ENCODE measurements at places on chromosomes 3 and 15.
A peak's percentile ranks its signal among the peaks of the same experiment; 100 is the strongest.

- no peak for DNase-seq
Observed at GRCh38 chr3:68483601-68484000, 448.7 kb downstream of the TAFA4 start.

- DNase-seq: no peak
Observed at GRCh38 chr3:191802671-191803070, 341.7 kb downstream of the PYDC2 start.

- no peak for DNase-seq
Observed at GRCh38 chr3:195255571-195256501, 15.1 kb downstream of the XXYLT1 start.

DNA sequence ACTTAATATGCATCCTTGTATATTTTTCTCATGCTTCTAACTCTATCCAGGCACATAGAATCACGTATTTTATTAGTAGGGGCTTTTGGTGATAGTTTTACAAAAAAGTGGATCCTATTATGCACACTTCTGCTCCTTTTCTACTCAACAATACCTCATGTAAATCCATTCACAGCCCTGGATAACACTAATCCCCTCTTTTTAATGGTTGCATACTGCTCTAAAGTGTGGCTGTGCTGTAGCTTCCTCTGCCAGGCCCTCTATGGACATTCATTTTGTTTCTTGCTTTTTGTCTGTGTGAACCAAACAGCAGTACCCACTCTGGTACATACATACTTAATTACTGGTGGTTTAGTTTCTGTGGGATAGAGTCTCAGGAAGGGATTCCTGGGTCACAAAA, 51.3 kb upstream of the SCAANT1 start:
- no peak for DNase-seq

- DNase-seq: no peak
Observed at GRCh38 chr15:49248291-49248690, 78.2 kb downstream of the GALK2 start.

GRCh38 chr3:139074565-139075115, 29.9 kb upstream of the PRR23C start:
- DNase-seq: no peak

GRCh38 chr3:141108039-141108438, 56.9 kb downstream of the SPSB4 start:
- DNase-seq: no peak

- DNase-seq: no peak
Observed at GRCh38 chr15:43735416-43735815, 10.8 kb upstream of the PDIA3 start.

DNA sequence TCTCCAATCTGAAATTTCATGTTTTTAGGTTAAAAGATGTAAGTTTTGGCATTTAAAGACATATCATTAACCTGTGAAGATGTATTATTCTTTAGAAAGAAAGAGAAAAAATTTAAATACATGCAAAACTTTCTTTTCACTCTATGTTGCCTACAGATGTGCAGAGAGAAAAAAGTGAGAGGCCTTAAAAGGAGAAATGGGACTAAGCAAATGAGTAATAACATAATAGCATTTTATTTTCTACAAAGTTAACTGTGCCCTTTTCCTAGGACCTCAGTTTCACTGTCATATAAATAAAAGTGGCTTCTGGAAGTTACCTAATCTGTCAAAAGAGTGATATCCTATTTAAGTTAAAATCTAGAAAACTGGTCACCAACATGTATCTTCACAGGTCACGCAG, 16.1 kb downstream of the DAZL start:
- DNase-seq: no peak

- DNase-seq: no peak
Observed at GRCh38 chr3:43758592-43759225, 68.0 kb downstream of the ABHD5 start.

DNA sequence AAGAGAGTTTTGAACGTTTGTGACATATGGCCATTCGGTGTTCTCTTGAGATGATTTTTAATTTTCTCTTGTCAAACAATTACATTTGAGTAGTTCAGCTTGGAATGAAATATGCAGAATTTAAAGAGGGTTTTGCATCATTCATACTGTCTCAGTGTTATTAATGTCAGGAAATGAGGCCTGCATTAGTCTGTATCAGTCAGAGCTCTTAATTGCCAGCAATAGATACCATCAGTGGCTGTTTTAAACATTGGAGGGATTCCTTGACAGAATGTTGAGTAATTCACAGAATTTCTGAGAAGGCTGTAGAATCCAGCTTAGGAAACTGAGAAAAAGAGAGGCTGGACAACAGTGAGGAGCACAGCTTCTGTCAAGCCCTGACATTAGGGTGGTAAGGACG, 722.0 kb downstream of the NR2F2 start:
- no peak for DNase-seq

GRCh38 chr15:40272485-40273056, 10.3 kb downstream of the ANKRD63 start:
- DNase-seq: no peak

- no peak for DNase-seq
Observed at GRCh38 chr15:59994526-59994887, 9.6 kb upstream of the FOXB1 start.

GRCh38 chr15:34693053-34693744, 61.6 kb downstream of the GJD2 start:
- DNase-seq: peak; percentile 57

DNA sequence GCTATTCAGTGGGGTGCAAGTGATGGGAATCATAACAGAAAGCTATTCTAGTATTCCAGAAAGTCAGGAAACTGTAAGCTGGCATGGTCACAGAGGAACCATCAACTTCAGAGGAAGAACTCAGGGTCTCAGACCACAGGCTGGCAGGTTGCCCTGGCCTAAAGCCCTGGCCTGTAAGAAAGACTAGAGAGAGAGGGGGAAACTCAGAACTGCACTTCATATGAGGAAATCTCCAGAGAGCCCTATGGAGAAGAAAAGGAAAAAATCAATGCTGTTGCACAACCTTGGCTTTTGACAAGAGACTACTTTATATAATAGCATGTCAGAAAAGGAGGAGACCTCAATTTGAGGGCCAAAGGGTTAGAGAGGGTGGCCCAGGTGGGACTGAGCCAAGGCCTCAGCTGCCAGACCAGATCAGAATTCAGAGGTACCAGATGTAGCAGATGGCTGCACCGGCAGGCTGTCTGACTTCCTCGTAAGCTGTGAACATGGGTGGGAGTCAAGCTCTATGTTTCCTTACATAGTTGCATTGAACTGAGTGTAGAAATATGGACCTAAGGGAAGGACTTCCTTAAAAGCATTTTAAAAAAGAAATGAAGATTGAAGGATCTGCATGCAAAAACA, 333.8 kb downstream of the PDCD6IP start:
- DNase-seq: peak; percentile 28

GRCh38 chr15:74345051-74345450, 22.4 kb downstream of the CYP11A1 start:
- DNase-seq: no peak

DNA sequence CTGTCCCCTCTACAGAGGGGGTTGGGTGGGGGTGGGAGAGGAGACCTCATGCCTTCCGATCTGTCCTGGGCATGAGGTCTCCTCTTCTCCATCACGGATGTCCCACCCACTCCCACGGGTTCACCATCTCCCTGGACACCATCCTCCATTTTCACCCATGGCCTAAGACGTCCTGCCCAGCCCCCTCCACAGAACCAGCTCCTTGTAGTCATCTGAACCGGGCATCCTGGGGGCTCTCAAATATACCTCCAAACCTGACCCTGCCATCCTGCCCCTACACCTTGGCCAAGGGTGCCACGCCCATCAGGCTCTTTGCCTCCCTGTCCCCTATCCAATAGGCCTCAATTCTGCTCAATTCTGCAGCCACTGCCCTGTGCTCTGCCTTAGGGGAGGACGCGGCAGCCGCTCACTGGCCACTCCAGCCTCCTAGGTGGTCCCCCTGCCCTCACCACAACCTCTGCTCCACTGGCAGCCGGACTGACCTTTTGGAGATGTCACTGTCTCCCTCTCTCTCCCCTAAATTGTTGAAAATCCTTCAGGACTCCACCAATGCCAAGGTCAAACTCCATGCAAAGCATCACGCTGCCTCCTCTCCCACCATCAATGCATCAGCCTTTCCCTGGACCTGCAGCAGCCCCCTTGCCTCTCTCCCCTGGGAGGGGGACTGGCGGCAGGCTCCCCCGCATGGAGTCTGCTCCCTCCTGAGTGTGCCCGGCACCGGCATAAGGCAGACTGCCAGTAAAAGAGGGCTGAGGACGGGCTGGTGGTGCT, 9.4 kb upstream of the ANPEP start:
- no peak for DNase-seq

GRCh38 chr3:5644773-5645670, 457.5 kb downstream of the EDEM1 start:
- no peak for DNase-seq

DNA sequence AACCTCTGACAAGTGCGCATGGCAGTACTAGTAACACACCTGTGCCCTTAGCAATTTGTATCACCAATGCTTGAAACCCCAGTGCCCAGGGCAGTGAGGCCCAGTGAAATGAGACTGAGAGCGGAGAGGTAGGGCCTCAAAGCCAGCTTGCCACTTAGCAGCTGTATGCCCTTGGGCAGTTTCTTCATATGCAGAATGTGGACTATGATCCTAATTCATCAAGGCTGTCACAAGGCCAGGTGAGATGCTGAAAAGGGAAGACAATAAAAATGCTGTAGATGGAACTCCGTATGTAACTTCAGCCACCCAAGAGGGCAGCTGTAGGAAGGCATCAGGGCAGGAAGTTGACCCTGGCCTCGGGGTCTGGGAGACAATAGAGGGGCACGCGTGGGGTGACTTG, 74.4 kb downstream of the KY start:
- no peak for DNase-seq

DNA sequence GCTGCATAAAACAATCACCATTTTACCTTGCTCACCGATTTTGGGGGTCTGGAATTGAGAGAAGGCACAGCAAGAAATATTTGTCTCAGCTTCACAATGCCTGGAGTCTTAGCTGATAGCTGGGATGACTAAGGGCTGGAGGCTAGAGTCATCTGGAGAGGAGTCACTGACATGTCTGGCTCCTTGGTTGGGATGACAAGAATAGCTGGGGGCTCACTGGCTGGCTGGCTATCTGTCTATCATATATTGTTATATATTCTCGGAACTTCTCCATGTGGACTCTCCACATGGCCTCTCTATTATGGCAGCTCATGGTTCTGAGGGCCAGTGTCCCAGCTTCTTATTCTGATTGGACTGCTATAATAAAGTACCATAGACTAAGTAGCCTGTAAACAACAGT, 20.0 kb upstream of the TRIM71 start:
- no peak for DNase-seq

- DNase-seq: no peak
Observed at GRCh38 chr3:47444103-47444502, 31.6 kb downstream of the SCAP start.

DNA sequence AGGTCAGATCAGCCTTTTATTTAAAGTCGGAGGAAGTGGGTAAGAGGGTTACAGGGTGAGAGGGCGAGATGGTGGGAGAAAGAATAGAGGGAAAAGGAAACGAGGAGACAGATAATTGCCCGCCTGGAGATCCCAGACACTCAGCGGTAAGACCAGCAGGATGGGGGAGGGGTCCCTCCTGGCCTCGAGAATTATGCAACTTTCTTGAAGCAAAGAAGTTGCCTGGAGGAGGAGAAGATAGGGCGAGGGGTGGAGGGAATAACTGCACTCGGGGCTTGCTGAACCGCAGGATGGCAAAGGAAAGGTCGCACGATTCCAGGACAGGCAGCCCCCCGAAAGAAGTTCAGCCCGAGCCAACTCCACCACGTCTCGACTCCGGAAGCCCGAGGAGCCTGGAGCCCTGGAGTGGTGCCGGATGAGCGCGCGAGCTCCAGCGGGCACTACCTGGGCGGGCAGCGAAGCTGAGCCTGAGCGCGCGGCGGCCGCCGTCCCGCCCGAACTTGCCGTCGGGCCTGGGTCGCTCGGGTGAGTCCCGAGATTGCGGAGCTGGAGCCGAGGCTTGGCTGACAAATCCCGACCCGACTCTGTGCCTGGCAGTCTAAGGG, 402 bp downstream of the WWTR1 start:
- no peak for DNase-seq
